ENCODE measurements at places on chromosomes 13 and 19.

GRCh38 chr19:29942404-29943261, 594 bp downstream of the URI1 start:
- peak; percentile 43 for DNase-seq

DNA sequence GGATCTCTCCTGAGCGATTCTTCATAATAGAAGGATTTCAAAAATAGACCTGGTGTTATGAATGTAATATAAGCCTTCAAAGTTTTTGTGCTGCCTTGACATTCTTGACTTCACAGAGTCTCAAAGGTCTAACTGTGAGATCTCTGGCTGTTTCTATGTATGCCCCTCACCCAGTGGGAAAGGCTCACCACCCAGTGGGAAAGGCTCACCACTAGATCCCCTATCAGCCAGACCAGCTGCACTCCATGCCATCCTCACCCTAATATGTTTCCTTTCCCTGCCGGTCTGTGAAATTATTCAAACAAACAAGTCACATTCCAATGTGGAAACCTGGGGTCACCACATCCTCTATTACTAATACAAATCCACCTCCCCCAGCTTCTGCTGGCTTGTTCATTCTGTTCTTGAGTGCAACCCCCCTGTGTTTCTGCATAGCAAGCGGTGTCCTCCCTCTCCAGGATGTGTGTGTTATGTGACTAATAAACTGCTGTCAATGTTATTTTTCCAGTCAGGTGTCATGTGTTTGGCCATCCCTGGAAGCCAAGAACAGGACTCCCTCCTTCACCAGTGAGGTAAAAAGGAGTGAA, 13.8 kb upstream of the SLITRK1 start:
- DNase-seq = no peak

GRCh38 chr13:88314496-88314895, 643.3 kb downstream of the SLITRK5 start:
- no peak for DNase-seq

DNA sequence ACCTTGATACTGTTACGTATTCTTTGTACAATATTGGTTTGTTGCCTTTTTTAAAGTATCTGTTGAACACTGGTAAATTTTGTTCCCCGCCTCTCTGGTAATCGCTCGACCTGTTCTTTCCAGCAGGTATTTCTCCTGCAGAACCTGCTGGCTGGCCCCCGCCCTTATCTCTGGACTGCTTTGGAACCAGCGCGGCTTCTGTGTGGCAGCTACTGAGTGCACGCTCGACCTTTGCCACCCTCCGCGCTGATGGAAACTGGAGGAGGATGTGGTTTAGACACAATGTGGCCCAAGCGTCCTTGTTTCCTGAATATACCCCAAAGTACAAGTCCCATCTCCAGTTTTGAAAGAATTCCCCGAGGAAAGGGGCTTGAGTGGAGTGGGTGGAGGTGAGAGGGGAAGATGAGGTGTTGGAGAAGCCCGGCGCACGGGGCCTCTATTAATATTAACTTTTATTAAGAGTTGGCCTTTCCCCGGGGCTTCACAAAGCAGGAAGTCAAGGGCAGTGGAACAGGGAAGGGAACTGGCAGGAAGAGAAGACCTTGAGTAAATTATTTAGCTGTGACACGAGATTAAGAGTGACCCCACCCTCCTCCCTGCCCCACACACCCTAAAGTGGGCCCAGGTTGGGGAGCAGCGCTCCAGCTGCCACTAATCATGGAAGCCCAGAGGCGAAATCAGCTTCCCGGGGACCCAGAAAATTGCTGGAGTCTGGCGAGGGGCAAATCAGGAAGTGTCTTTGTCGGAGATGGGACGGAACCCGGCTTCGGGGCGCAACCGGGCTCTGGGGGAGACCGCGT, 16.0 kb downstream of the CDX2 start:
- DNase-seq = no peak

DNA sequence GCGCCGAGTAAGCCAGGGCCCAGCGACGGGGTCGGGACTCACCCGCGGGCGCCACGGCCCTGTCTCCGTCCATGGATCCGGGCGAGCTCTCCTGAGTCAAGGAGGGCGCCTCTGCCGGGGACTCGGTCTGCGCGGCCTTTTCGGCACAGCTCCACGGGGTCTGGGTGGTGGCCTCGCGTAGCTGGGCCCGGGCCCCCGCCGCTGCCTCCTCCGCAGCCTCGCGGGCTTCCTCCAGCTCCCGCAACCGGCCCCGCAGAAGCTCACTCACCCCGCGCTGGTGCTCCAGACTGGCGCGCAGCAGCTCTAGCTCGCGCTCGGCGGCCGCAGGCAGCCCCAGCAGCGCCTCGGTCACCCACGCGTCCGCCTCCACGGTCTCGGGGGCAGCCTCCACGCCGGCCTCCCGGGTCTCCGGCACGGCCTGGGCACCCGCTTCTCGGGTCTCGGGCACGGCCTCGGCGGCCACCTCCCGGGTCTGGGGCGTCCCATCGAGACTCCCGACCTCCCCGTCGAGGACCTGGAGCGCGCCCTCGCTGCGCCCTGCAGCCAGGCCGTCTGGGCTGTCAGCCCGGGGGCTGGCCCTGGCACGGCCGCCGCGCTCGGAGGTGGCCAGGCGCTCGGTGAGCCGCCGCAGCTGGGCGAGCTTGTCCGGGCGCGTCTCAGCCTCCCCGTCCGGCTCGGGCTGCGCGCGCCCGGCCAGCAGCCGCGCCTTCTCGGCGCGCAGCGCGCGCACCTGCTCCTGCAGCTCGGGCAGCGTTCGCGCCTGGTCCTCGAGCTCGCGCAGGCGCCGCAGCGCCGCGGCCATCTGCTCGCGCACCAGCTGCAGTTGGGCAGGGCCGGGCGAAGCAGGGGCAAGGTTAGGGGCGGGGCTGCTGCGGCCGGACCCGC, 8.4 kb downstream of the KANK3 start:
- no peak for DNase-seq

GRCh38 chr13:75645141-75645540, 9.0 kb downstream of the LMO7 start:
- no peak for DNase-seq

DNA sequence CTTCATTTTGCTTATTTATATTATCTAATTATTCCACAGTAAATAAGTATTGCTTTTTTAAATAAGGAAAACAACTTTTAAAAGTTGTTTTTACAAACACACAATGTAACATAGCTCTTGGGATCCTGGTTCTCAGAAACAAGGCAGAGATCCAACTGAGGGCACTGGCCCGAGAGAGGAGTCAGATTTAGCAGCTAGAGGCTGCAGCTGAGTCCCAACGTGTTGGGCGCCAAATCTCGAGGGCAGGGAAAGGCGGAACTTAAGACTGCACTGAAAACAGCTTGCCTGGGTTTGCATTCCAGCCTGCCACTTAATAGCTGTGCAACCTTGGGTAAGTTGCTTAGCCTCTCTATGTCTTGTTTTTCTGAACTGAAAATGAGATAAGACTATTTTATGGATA, 16.4 kb upstream of the WASF3 start:
- DNase-seq = no peak

DNA sequence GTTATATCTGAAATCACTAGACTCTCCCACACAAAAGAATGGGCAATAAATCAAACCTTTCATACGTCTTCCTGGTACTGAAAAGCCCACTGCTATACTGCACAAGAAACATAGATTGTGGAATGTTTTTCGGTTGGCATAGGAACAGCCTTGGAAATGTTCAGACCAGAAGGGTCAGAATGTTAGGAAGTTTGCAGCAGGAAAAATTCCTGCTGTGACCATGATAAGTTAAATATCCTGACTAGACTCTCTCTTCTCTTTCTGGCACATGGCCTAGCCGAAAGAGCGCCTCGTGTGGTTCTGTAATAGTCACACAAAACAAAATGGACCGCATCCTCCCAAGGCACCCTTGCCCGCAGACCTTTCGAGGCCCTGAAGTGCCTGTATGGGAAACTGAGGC, 427.2 kb downstream of the COG6 start:
- DNase-seq = no peak

DNA sequence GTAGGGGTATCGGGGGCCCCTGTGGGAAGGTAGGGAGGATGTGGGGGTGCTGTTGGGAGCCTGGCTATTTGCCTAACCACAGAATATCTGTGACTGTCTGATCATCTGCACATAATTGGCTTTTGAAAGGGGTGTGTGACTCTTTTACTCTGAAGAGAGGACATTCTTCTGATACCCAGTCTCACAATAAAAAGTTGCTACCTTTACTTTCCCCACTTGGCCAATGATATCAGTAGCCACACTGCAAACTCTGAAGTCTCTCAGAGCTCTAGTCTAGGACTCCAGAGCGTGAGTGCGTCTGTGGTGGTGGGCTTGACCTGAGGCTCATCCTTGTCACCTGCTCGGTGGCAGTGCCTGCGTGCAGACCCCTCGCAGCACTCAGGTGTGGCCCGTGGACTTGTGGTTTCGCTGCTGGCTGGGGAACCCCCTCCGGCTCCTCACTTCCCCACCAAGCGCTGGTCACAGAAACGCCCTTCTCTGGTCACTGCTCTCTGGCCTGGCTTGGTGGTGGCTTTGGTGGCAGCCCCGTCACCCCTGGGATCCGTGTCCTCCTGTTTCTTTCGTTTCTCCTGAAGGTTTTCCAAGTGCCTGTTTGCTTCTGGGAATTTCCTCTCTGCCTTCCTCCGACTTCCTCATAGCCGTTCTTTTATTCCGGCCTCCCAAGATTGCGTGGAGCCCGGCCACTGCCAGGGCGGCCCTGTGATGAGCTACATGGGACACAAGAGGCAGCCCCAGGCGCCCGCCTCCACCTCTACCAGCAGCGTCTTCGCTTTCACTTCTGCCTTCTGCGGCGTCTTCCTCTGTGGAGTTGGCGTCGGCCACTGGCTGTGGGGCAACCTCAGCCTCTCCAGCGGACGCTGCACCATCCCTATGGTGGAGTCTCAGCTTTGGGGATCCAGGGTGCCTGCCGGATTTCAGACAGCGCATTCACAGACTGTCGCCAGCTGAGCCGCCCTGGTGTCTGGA, 78.0 kb downstream of the ATP11A start:
- DNase-seq = no peak

- no peak for DNase-seq
These were observed 47.5 kb downstream of the NFIC start for GRCh38 chr19:3413796-3414327.

DNA sequence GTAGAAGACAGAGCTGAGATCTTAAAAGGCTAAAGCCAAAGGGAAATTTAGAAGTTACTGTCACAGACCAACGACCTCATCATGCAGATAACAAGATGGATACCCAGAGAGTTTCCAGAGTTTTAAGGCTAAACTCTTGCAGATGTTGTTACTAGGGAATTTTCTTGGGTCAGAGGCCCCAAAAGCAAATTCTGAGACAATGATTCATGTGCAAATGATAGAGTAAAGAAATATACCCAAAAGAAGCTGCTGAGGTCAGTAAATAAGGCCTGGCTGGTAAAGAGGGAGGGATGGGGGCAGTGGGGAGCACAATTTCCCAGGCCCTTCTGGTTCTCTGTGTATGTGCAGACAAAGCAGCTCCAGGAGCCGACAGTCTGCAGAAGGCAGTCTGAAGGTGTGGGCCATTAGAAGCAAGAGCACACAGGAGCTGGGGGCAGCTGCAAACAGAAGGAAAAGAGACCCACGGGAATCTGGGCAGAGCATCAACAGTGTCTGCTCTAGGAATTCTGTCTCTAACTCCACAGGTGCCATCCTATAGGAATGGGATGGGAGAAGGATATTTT, 330.8 kb downstream of the TBC1D4 start:
- no peak for DNase-seq

All from stimulated activated CD4-positive, alpha-beta T cell treated with anti-CD3 and anti-CD28 coated beads, Interleukin-1b, Interleukin-23, amount 100 ng/mL, for 4 hours (primary cell).